ENCODE measurements at places on chromosomes 16 and 17.

DNA sequence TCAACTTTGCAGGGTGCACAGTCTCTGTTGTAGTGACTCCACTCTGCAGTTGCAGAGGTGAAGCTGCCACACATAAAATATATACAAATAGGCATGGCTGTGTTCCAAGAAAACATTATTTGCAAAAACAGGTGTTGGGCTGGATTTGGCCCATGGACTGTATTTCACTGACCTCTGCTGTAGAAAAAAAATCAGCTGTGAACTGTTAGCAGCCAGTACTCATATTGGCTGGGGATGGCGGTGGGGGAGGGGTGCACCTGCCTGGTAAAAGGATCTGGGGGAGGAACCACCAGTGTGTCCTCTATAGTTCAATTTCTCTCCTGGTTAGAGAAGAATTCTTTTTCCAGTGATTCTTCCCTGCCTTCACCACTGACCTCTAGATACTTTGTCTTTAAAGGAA lies 50.0 kb downstream of the SHISA9 start:
- no peak for DNase-seq

- DNase-seq: peak; percentile 84
Measured at GRCh38 chr17:30291543-30292285, at the start of gene BLMH. TSS of gene BLMH (minus strand) at chr17:30291944. CDS start at chr17:30291819, 125 bp downstream.

DNA sequence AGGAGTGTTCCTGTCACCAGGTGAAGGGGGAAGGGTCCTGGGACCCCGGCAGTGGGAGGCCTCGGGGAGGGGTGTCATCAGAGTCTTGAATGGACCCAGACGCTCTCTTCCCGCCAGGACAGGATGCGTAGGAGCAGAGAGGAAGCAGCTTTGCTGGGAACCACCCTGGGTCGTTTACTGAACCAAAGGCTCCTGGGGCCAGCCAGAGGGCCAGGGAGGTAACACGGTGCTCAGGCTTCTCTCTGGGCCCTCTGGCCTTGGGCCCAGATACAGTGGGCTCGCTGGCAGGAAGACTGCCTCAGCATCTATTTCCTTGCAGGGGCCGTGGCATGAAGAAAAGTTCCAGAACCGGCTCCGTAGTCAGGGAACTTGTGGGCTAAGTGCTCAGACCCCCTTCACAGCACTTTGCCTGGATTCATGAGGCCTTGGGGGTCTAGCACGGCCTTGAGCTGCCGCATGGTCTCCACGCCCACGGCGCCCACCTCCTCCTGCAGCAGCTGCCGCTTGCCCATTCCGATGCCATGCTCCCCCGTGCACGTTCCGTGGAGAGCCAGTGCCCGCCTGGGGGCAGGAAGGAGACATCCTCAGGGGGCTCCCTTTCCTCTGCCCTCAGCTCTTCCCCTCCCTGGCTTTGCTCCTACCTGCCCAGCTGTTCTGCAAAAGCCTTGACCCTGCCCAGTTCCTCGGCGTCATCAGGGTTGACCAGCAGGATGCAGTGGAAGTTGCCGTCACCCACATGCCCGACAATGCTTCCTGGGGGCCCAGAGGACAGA lies 4.4 kb downstream of the LDHD start:
- no peak for DNase-seq

GRCh38 chr17:78502611-78503148 lies 74.5 kb downstream of the DNAH17 start:
- no peak for DNase-seq

- DNase-seq: no peak
Measured at GRCh38 chr16:28910086-28911031, 14.7 kb downstream of the RABEP2 start.

GRCh38 chr16:48124266-48124665 lies 31.5 kb downstream of the ABCC12 start:
- no peak for DNase-seq

DNA sequence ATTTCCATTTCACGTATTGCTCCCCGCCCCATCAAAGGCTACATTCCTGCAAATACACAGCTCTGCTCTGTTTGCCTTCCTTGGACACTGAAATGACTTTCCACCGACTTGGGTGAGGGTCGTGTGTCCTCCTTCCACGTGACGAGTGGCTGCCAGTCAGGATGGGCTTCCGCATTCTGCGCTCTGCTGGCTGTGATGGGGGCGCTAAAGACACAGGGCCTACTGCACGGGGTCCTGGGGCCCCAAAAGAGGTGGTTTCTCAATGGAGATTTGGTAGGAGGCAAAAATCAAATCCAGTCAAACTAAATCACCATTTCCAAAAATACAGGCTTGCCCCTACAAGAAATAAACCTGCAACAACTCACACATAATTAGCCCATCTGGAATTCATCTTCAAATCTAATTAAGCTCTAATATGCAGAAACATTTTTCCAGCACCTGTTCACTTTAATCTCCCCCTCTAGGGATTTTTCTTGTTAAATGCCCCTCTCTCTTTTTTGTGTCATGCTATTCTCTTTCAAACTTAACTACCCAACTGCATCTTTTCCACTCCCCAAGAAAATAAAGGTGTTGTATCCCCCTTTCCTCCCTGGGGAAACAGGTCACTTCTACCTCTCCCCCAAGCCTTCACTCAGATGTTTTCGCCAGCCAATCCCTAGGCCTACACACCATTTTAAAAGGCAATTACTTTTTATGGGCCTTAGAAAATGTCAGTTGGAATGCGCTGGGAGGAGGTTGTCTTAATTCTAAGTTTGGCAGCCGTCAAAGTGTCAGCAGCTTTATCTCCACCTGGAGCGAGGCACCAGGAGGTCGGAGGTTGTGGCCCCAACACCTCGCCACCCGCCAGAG lies 21.9 kb upstream of the FAAP100 start:
- DNase-seq: no peak

DNA sequence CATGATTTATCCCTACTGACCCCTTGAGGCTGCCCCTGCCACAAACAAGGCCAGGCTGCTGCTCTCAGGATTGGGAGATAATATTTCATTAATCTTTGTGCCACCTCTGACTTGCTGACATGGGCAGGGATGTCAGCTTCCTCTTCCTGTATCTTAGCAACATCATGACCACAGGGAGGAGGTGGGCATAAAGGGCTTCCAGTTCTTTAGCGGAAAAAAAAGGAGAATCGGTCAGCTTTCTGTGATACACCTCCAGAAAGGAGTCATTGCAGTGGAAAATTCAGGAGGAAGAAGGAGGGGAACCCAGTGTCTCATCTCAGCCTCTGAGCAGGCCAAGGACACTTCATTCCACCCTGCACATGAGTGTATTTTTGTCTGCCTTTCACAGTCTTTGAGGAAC lies 206.8 kb upstream of the SDK2 start:
- no peak for DNase-seq

DNA sequence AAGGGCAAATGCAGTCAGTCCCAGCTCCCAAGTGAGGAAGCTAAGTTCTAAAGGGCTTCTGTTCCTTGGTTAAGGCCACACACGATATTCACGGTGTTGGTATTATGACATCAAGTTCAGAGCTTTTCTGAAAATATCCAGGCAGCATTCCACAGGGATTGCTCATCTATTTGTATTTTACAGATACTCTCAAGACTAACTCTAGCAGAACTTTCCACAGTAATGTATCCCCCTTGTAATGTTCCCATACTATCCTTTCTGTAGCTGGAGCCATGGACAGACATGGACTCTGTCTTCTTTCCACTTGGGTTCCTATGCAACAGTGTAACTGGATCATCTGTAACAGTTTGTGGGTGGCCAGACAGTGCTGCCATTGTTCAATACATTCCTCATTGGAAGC lies 13.5 kb downstream of the SDR42E1 start:
- DNase-seq: no peak
